ENCODE measurements at places on chromosomes 1 and 21.
A peak's percentile ranks its signal among the peaks of the same experiment; 100 is the strongest.

GRCh38 chr1:221921936-221922335 lies 180.0 kb upstream of the DUSP10 start:
- DNase-seq: no peak

DNA sequence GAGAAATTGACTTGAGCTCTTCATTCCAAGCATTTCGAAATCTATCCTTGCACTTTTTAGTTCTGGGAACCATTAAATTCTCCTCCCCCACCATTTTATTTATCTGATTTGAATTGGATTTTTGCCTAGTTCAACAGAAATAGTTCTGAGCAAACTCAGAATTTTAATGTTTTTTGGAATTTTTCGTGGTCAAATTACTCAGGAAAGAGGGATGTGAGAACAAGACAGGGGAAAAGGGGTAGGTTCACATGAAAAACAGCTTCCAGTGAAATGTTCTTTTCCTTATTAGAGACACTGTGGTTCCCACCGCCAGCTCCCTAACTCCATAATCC lies 5.7 kb upstream of the ZNF697 start:
- DNase-seq: no peak

GRCh38 chr1:154485910-154486496 lies 16.0 kb upstream of the TDRD10 start:
- DNase-seq: no peak

GRCh38 chr1:87335175-87335884 lies 6.7 kb downstream of the LMO4 start:
- DNase-seq: peak; percentile 82

DNA sequence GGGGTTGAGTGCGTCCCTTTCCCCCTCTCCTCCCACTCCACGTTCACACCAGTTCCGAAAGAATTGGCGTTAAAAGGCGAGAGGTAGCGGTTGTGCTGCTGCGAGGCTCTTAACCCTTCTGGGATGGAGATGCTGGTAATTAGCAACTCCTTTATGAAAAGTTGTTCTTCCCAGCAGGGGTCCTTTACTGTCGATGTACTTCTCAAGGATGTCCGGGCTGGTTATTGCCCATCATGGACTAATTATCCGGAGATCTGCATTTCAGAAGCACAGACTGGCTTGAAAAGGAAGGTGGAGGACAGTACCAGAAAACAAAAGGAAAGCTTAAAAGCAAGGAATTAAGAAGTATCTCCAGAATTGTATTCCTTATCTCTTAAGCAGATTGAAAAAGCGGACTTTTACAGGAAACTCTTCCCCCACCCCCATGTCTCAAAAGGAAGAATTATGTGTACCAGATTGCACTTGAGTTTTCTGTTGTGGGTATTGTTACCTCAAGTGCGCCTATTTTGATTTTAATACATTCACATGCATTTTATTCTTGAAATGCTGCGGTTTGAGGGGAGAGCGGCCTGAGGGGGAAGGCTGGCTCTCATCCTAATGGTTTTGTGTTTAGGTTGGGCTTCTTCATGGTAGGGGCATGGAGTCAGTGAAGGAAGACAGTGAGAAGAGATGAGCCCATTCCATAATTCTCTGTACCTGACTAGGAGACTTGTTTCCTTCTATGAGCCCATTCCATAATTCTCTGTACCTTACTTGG lies 1.5 kb downstream of the AK4 start:
- no peak for DNase-seq
